ENCODE measurements at places on chromosomes 13 and 19.

DNA sequence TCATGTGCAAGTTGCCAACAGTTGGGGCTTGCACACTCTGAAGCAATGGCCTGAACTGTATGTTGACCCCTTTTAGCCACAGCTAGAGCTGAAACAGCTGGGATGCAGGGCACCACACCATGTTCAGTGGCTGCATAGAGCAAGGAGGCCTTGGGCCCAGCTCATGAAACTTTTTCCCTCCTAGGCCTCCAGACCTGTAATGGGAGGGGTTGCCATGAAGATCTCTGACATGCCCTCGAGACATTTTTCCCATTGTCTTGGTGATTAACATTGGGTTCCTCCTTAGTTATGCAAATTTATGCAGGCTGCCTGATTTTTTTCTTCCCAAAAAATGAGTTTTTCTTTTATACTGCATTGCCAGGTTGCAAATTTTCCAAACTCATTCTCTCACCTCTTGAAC, 165.1 kb upstream of the PRR20A start:
- no peak for DNase-seq

DNA sequence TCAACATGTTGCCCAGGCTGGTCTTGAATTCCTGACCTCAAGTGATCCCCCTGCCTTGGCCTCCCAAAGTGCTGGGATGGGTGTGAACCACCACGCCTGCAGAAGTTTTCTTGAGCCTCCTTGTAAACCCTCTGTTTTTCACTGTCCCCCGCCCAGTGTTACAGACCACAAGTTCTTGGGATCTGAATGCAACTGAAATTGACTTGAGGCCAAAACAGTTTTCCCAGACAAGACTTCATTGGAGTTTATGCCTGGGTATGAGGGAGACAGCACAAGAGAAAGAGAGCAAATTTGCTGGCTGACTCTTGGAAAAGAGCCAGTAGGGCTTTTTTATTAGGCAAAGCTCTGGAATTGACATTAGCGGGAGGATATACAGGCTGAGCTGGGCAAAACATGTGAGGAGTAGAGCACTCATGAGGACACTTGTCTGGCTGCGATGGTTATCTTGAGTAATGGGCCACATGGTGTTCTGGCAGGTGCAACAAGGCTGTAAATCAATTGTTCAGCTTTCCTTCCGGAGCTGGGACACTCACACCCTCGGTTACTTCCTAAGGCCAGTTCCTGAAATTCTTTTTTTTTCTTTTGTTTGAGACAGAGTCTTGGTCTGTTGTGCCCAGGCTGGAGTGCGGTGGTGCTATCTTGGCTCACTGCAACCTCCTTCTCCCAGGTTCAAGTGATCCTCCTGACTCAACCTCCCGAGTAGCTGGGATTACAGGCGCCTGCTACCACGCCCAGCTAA, 12.7 kb upstream of the HNRNPL start:
- no peak for DNase-seq

DNA sequence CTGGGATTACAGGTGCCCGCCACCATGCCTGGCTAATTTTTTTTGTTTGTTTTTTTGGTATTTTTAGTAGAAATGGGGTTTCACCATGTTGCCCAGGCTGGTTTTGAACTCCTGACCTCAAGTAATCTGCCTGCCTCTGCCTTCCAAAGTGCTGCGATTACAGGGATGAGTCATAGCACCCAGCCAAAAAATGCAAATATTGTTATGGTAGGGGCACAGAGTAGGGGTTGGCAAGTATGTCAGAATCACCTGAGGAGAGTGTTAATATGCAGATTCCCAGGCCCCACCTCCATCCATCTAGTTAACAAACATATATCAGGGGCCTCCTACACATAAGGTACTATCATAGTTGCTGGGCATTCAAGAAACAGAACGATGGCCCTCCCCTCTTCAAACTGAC, 44.7 kb downstream of the VAV1 start:
- DNase-seq, result no peak

GRCh38 chr19:15304140-15304705, 28.1 kb downstream of the BRD4 start:
- peak; percentile 41 for DNase-seq

- DNase-seq, result no peak
Measured at GRCh38 chr19:44866664-44867063, 20.6 kb downstream of the NECTIN2 start.
